ENCODE measurements at places on chromosomes 16 and 17. TPM values are rescaled to one million over a fixed set of nuclear protein-coding genes. Genes with fewer than 3 reads are reported as not detected.

DNA sequence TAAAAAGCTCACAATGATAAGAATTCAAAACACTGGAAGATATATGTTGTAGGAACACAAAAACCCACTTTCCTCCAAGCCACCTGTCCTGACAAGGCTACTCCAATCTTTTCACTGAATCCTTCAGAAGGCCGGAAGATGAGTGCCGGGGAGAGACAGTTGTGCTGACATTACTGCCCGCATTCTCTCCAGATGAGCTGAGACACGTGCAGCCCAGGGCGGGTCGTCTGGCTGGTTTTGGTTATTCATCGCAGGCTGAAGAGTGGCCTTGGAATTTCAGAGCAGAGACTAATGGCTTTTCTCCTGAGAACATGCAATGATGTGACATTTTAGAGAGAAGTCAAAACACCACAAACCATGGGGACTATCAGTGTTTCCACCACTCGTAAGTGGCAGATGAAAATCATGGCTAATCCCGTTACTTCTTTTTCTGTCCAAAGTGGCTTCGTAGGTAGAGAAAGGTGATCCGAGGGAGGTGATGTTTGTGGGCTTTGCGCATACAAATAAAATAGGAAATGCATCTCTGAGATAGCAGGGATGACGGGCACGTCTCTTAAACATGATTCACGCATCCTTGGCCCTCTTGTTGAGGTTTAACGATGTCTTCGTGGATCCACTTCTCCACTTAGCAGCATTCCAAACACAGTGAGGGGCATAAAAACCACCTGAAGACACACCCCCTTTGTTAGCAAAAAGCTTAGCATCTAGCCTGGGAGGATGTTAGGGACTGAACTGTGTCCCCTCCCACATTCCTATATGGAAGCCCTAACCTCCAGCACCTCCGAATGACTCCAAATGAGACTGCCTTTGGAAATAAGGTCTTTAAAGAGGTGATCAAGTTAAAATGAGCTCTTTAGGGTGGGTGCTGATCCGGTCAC, 134.0 kb downstream of the IRX3 start:
- DNase-seq: no peak

Gene MED9
- 20.5 TPM for total RNA-seq

DNA sequence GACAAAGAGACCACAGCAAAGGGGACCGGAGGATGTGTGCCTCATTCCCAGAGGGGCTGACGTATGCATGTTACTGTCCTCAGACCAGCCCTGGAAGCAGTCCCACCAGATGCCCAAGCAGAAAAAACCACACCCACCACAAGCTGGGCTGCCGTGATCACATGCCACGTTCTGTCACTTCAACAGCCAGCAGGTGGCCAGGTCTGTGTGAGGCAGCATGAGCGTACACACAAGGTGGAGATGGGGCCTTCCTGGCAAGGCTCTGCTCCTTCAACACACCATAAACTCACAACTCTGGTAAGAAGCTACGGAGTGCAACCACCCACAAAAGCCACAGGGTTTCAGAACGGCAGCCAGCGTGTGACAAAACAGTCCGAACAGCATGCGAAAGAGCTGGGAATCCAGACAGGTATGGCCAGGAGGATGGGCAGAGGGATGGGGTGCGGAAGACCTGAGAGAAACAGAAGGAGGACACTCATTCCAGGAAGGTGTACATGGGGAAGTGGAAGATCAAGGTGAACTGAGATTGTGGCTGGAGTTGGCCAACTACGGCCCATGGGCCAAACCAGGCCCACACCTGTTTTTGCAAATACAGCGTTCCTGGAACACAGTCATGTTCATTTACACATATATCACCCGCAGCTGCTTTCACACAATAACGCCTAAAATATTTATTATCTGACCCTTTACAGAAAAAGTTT, 27.9 kb downstream of the MBTPS1 start:
- no peak for DNase-seq

Gene OR1E1
- not detected for total RNA-seq

DNA sequence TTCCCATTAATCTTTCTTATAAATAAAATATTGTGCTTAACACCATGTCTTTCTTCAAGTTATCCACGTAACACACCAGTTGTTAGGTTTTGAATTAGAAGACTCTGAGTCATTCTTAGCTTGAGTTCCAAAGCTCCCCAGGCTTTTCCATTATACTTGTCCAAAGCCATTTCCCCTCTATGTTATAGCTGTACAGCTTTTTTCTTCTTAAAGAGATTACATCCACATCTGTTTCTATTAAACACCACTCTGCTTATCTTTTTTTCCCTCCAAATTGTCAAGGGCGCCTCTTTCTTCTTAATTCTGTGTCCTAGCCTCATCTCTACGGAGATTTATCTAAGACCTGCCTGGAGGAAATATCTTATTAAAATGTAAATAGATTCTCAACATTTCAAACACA, 139.4 kb upstream of the CPHXL start:
- no peak for DNase-seq

GRCh38 chr16:79272141-79272577, 328.4 kb downstream of the MAF start:
- DNase-seq: no peak

Gene AATF
- total RNA-seq: 68.7 TPM

All from neural crest cell (in vitro differentiated cells).